ENCODE measurements at places on chromosomes 1 and 21.

- no peak for DNase-seq
Observed at GRCh38 chr1:175361476-175361875, 168.9 kb upstream of the KIAA0040 start.

DNA sequence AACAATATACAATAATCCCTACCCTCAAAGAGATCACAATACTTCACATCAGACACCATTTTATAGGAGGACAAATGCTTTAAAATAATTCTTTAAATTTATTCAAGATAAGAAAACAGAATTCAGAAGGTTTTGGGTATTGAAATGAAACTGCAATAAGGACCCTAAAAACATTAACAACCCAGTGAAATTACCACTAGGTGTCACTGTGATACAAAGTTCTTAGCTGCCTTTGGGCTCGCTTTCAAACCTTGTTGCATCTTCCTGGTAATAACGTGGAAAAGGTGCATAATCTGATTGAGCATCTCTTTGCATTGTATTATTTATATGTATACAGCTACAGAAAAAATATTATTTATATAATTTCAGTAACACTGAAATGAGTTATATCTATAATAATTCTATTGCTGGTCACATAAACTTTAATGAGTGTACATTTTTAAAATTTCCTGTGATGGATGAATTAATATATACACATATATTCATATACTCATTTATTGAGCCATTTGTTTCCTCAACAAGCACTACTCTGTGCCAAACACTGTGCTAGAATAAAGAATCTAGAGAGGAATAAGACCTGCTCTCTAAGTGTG, 185.2 kb downstream of the FAF1 start:
- DNase-seq, result no peak

GRCh38 chr1:57986432-57986831, 560.1 kb downstream of the OMA1 start:
- no peak for DNase-seq

DNA sequence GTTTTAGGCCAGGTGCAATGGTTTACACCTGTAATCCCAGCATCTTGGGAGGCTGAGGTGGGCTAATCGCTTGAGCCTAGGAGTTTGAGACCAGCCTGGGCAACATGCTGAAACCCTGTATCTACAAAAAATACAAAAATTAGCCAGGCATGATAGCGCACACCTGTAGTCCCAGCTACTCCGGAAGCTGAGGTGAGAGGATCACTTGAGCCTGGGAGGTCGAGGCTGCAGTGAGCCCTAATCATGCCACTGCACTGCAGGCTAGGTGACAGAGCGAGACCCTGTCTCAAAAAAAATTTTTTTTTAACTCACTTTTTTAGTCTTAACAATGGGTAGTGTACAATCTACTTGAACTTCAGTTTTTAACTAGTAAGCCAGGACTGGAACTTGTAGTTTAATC, 137.5 kb downstream of the HS2ST1 start:
- DNase-seq, result no peak

GRCh38 chr1:61337441-61337951, 255.1 kb downstream of the NFIA start:
- DNase-seq, result no peak
